ENCODE measurements at places on chromosomes 5 and 9.
A peak's percentile ranks its signal among the peaks of the same experiment; 100 is the strongest.

GRCh38 chr9:33489066-33489465 lies 15.3 kb upstream of the NOL6 start:
- DNase-seq = no peak

- DNase-seq = peak; percentile 58
These were observed at the start of gene RMND5B for GRCh38 chr5:178130576-178131445. TSS of gene RMND5B (plus strand) at chr5:178131014. CDS start at chr5:178138120, 7,106 bp downstream.

- DNase-seq = no peak
These were observed 120.1 kb downstream of the BOD1 start for GRCh38 chr5:173496129-173496882.

DNA sequence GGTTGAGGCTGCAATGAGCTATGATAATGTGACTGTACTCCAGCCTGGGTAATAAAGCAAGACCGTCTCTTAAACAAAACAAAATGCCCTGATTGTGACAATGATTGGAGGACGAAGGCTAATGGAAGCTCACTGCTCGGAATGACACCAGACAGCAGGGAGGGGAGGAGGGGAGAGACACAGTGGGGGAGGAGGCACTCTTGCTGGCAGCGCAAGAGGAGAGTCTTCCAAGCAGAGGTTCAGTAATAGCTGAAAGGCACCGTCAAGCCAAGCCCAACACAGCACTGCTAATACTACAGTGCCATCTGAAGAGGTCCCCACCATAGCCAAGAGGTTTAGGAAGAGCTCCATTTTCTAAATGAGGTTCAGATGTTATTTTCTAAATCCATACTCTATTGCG lies 102.3 kb downstream of the GLDC start:
- DNase-seq = no peak

- no peak for DNase-seq
These were observed 15.4 kb downstream of the IL9 start for GRCh38 chr5:135880278-135880677.

GRCh38 chr9:96522366-96522765 lies 72.4 kb downstream of the HABP4 start:
- no peak for DNase-seq

DNA sequence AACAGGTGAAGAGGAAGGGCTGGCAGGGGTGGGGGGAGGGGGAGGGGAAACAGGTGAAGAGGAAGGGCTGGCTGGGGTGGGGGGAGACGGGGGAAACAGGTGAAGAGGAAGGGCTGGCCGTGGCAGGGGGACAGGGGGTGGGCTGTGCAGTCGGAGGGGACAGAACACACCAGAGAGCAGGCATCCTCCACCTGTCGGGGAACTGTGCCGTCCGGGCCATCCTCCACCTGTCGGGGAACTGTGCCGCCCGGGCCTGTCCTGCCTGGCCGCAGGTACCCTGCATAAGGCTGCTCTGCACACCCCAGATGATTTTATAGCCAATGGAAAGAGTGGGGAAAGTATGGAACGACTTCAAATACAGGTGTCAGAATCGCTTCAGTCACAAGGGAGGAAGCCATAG lies 32.5 kb upstream of the PPP1R26 start:
- no peak for DNase-seq

DNA sequence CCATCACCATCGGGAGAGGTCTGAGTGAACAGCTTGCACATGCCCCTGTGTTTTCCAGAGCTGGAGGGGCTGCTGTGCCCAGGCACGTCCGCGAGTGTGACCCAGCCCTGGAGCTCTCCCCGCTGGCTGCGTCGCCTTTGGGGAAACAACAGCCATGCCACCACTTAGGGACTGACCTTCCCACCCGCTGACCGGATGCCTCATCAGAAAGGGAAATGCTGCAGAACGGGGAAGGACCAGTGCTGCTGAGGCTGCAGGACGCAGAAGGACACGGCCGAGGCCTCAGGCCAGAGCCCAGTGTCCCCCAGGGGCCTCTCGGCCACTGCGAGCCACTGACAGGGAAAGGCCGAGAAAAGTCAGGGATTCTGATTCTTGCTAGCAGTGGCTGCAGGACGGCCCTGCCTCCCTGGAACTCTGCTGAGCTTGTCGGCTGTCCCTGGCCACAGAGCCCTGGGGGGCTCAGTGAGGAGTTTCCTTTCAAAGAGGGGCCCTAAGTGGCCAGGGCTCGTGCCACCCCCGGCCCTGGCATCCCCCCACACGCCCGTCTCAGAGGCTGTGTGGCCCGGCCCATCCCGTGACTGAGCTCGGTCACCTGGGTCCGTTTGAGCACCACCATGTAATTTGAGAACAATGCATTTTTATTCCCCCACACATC lies 130.8 kb downstream of the ZNF354C start:
- no peak for DNase-seq

GRCh38 chr9:109426626-109427402 lies 71.3 kb downstream of the PTPN3 start:
- DNase-seq = no peak

DNA sequence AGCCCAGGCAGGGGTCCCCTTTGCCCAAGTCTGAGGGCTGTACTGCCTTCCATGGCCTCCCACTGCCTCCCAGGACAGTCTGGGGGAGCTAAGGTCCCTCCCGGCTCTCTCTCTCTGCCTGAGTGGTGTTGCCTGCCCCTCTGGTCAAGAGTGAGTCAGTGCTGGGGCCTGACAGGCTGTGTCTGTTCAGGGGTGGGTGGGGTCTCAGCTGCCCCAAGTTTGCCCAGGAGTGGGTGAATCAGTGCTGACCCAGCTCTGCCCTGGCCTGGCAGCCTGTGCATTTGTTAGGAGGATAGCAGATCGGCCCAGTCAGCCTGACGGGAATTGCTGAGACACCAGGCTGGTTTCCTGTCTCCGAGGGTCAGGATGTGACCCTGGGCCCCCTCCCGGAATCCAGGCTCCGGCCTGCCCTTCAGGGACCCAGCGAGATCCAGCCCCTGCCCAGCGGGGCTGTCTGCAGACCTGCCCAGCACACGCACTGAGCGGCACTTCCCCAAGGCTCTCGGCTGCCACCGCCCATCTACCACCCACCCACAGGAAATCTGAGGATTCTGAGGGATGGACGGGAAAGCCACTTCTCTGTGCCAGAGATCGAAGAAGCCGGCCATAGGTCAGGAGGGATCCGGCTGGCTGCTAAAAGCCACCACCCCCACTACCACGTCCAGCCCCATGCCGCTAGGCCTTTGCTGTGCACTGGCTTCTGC lies 15.9 kb downstream of the ENG start:
- DNase-seq = no peak

- no peak for DNase-seq
These were observed 66.8 kb downstream of the THBS4 start for GRCh38 chr5:80101993-80102392.

DNA sequence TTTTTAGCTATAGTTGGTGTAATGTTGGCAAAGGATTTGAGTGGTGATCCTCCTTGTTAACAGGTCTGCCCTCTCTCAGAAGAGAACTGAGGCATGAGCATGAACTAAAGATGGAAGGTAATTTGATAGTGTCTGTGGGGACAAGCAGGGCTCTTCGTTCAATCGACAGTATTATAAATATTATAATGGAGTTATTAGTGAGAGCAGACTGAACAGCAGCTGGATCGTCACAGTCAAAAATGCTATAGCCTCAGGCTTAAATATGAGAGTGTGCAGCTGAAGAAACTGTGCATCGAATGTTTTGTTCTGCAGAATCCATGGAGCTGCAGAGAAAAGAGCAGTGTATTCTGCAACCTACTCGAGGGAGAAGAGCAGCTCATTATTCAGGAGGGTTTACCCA lies 757.3 kb downstream of the DNAH5 start:
- no peak for DNase-seq

- DNase-seq = no peak
These were observed 140.3 kb downstream of the LHFPL2 start for GRCh38 chr5:78508186-78508765.

DNA sequence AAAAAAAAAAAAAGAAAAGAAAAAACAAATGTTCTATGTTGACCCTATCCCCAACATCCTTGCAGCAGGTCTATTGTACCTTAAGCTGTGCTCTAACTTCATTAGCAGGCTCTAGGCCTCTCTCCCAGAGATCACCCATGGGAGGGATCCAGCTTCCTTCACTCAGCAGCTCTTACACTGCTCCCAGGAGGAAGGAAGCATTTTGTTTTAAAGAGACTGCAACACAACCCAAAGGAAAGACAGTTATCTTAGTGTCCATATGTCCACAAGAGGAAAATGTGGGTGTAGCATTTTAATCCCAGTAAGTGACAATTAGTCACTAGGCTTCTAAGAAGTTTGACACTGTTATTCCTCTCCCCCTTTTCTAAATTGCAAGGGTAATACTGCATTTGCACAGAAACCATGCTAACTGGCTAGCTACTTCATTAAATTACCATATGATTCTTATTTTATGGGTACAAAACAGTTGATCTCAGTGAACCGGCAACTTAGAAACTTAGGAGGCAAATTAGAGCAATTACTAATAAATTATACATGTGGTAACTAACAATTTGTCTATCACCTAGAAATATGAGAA lies 58.8 kb downstream of the MARCHF3 start:
- DNase-seq = no peak

DNA sequence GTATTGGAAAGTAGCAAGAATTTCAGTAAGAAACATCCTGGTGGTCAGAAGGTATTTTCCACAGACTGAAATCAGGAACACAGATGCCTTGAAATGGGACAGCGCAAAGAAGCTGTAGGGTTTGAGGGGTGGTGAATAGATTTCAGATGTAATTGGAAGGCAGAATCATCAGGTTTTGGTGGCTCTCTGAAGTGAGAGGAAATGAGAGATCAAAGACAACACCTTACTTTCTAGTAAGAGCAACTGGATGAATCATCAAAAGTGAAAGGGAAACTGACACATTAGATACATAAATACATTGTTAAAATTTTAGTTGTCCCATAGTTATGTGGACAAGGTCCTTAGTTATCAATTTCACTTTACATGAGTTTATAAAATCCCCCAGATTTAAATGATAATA lies 188.2 kb upstream of the SLC27A6 start:
- DNase-seq = no peak

DNA sequence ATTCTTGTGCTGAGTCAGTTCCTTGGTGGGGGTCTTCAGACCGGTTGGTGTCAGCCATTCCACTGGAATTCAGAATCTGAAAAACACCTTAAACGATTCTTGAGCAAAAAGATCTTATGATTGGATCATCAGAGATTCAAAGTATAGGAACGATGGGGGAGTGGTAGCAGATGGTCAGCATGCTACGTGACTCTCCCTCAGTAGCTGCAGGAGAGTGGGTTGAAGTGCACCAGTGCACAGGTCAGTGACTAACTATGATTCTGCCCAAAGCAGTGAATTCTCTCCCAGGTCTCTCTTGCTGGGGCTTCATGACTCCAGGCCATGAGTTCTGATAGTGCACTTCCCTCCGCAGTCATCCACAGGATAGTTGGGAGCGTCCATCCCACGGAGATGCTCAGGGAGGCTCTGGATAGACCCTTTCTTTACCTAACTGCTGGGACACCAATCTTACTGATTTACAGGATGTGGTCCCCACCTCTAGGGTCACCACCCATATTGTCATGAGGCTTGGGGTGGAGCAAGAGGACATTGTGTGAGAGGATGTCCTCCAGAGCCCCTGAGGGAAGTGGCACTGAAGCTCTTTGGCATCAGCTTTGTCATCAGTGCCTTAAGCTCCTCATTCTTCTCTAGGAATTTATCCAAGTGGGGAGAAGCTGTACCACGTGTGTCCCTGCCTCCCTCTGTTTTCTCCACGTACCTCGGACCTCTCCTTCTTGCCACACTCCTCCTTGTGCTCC lies 62.0 kb downstream of the RASGRF2 start:
- DNase-seq = no peak

DNA sequence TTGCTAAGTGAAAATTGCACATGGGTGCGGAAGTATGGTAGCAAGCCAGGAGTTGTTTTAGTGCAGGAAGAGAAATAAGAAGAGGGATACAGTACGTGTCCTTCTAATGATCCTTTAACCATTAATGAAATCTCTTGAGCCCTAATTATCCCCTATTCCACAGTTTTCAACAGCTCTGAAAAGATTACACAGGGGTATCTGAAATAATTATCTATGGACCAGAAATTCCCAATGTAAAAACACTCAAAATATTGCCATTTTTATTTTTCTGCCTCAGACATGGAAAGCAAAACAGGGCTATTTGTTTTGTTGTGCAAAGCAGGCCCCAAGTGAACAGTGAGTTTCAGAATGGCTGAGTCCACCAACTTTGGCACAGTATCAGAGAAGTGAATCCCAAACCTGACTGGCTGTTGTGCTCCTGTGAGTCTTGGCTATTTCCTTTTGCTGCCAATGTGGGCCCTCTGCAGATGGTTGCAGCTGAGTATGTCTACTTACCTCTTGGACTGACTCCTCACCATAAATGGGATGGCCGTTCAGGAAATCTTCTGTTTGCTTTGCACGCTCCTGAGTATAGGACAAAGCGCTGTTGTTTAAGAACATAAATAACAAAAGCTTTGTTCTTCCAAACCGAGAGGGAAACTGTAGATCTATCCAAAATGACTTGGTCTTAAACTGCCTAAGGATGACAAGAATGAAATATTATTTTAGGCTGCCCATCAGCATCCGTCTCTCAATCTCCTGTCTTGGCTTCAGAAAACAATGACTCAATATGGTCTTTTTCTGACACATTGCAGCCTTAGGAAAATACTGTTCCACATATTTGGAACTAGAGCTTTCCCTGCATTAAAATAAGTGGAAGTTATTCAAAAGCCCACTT lies 204.1 kb downstream of the DEPDC1B start:
- DNase-seq = no peak

DNA sequence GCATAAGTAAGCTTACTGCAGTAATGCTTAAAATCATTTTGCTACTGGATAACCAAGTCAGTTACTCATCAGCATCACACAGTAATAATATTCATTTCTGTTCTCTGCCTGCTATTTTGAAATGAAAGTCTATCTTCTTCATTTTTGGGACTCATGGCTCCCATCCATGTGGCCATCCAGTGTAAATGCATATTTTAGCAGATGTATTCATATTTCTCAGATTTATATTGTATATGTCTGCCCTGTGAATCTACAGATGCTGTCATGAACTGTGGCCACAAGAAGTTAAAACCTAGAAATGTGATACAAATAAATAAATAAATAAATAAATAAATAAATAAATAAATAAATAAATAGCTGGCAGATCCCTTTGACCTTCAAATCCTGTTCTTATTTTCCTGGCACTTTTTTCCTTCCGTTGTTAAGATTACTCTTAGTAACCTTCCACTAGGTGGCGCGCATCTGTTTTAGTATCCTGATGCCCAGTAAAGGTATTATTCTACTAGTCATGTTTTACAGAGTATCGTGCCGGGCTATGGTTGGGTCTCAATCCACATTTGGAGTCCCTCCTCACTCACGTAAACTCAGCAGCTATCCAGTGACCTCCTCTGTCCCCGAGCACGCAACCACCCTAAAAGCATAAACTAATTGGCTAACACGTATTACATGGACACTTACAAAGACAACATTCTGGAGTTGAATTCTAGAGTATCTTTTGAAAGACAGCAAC lies 79.2 kb upstream of the IL7R start:
- peak; percentile 59 for DNase-seq

DNA sequence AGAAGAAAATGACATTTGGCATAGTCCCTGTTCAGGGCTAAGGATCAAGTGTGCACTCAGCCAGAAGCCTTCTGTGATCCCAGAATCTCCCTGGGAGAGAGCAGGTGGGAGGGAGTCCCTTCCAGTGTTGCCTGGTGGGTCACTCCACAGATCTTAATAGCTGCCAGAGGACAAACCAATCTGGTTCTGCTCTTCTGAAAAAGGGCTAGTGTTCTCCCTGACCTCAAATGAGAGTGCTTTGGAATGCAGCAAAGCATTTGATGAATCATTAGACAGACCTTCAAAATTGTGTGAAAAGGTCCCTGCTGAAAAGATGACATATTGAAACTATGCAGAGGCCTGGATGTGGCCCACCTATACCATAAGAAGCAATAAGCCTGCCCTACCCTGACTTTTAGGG lies 339.7 kb downstream of the TMEM232 start:
- no peak for DNase-seq

All from stimulated activated CD8-positive, alpha-beta memory T cell treated with anti-CD3 and anti-CD28 coated beads, Interleukin-4, amount 100 ng/mL, for 4 hours (primary cell).